Fibroblast of the aortic adventitia (primary cell): ENCODE measurements at places on chromosomes 6 and 20. TPM values are rescaled to one million over a fixed set of nuclear protein-coding genes. Genes with fewer than 3 reads are reported as not detected.

The RXRB gene
- 11.1 and 22.6 TPM in 2 replicates for total RNA-seq

The ZBTB12 gene
- 3.3 and 3.8 TPM in 2 replicates for total RNA-seq

The CTCFL gene
- not detected in 2 replicates for total RNA-seq

The GLP1R gene
- total RNA-seq, result not detected in 2 replicates

The SPEF1 gene
- total RNA-seq, result 0.09 TPM in 1 of 2 replicates, not detected in the other

The LTB gene
- total RNA-seq, result not detected in 2 replicates
